ENCODE measurements at places on chromosomes 4 and X.

DNA sequence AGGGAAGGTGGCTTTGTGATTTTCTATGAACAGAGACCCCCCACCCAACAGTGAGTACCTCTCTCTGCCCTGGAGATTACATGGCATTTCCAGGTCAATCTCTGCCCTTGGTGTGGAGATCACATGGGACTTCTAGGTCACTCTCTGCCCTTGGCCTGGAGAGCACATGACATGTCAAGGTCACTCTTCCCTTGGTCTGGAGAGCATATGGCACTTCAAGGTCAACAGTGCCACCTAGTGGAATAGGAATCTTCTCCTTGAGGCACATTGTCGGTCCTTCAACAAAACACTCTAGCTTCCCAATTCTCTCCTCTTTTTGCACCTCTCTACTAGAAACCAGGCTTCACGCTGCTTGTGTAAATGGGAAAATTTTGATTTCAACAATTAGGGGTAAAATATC is 66.2 kb upstream of the TACR3 start:
- DNase-seq = no peak

DNA sequence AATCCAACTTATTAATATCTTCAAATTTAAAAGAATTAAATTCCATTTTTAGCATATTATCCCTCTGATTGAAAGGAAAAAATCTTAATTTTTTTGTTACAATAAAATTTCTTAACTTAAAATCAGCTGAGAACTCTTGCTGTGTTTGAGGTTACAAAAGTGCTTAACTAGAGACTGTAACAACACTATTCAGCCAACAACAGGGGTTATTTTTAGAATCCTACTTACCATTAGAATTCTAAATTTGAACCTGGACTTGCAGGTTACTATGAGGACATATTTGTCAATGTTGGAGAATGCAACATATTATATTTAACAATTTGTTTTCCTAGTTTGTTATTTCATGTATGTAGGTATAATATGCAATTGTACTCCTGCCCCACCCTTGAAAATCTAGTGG is 238.1 kb upstream of the CXXC4 start:
- no peak for DNase-seq

DNA sequence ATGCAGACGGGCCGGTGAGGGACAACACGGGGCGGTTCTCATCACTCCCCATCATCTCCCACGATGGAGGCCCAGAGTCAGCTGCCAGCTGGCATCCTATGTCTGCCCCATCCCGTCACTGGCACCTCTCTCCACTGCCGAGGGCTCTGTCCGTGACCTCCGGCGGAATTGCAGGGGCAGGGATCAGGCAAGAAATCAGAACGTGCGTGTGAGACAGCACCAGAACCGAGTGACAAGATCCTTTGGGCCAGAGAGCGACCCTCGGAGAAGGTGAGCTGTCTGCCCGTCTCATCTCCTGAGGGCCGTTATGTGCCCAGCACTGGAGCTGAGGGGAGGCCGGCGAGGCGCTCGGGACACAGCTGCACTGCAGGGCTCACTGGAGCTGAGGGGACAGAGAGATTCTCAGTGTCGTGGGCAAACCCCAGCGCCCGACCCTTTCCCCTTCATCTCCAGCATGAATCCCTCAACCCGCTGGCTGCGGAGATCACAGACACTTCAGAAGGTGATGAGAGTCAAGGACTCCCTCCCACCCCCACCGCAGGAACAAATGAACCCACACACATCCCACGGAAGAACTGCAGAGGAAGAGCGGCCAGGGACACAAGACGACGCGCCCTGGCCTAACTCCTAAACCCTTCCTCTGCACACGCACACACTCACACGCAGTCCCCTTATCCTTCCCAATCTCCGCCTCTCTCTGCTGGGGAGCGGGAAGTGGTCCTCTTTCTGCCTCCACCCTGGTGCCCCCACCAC is 128.7 kb downstream of the AFAP1 start:
- DNase-seq = no peak

DNA sequence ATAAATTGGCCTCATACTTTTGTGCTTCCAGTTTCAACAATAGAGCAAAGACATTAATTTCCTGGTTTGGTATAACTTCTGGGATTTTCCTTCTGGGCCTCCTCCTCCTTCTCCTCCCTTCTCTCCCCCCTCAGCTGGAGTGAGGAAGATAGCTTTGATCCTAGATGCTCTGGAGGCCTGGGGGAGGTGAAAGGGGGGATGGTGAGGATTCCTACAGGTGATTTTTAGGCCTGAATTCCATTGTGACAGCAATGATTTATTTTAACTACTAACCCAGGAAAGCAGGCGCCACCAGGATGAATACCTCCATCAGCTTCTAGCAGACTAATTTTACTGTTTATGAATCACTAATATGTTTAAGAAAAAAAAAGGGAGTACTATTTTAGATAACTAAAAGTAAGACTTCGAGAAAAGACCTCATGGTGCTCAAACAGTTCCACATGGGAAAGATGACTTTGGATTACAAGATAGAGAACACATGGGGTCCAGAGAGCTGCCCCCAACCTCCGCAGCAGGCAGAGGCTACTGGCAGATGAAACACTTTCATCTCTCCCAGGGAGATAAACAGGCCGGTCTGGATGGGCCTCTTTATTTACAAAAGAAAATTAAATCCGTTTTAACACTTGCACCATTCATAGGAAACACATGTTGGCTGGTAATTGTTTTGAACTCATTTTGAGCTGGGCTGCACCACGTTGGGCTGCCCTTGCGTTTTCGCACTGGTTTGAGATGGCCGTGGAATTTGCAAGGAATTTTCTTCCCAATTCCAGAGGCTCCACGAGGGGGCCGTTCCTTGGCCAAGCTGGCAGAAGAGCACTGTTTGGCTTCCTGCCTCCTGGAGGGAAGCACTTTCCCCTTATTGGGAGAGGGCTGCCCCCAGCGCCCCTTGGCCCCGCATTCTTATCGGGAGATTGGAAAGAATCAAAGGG is 125.1 kb upstream of the STX18 start:
- no peak for DNase-seq

GRCh38 chrX:116142976-116143375 is 27.6 kb upstream of the AGTR2 start:
- DNase-seq = no peak

DNA sequence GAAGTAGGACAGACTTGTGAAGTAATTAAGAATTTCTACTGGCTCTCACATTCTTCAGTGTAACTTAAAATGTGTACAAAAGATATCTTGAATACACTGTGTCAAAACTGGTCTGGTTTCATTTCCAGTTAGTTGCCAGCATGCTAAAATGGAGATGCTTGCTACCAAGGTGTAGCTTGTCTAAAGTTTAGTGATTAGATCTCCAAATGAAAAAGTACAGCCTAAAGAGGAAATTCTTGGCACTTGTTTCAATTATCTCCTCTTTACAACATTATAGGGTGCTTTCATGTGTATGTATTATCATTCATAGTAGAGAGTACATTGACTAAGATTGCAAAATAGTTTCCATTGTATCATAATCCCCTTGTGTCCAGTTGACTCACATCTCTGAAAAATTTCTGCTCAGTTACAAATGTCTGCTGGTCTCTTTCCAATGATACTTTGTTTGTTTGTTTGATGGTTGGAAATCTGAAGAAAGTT is 97.3 kb upstream of the SPRY1 start:
- DNase-seq = no peak

- no peak for DNase-seq
Measured at GRCh38 chr4:177511611-177512010, 69.4 kb upstream of the AGA start.

DNA sequence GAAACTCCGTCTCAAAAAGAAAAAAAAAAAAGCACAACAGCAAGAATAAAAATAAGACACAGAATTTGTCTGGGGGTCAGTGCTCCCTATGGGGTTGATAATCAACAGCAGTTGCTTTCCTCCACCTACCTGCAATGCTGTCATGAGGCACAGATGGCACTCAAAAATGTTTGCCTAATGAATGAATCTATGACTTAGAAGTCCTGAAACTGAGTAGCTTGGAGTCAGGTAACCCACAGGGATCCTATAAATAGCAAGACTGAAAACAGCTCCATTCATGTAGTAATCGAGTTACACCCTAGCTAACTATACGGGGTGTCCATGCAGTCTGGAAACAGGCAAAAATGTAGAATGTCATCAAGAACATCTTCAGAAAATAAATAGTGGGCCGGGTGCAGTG is 19.8 kb upstream of the DDX3X start:
- DNase-seq = no peak

DNA sequence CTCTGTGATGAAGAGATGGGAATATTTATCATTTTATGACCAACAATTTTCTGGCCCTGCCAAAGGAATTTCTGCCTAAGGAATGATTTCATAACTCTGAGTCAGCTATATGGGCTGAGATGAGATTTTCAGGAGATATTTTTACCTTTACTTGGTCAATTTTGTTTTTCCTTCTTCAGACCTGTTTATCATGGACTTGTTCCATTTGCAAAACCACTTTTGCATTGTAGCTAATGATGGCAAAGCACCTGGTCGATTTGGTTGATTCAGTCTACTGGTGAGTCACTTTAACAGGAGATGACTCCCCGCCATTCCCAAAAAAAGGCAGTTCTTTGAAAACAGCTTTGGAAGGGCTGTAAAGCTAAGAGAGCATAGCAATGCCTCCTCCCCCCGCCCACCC is 53.3 kb downstream of the TEX13A start:
- no peak for DNase-seq

- no peak for DNase-seq
Measured at GRCh38 chr4:118968005-118968404, 79.4 kb downstream of the SYNPO2 start.

DNA sequence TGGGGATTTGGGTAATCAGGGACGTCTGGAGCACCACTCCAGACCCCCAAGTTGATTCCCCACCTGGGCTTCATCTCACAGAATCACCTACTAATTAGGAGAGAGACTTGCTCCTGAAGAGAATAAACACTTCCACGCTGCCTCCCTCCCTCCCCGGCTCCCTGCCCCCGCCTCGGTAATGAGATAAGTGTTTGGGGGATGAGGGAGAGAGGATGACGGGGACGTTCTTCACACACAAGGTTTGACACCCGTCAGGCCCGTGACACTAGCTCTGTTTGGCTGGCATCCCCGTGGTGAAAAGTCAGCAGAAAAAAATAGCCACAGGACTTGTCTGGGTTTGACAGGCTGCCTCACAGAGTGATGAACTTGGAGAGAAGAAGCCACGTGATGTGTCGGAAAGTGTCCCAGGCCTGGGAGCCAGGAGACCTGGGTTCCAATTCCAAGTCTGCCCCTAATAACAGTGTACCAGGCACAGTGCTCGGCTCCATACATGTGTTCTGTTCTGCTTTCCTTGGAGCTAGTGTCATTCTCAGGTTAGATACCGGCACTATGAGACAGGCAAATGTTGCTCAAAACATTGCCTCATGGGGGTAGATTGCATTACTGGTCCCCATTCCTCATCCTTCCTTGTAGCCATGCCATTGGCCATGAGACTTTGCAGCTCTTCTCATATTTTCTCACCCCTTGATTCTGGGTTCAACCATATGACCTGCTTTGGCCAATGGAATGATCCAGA is 578.0 kb downstream of the BCOR start:
- DNase-seq = no peak

Data from stimulated activated effector memory CD8-positive, alpha-beta T cell treated with anti-CD3 and anti-CD28 coated beads, Interleukin-12 subunit alpha, Interleukin-12 subunit beta, amount 100 ng/mL, for 72 hours (primary cell).